ENCODE measurements at places on chromosomes 6 and 20.
A peak's percentile ranks its signal among the peaks of the same experiment; 100 is the strongest.

GRCh38 chr6:105174512-105174911 is 5.3 kb downstream of the POPDC3 start:
- DNase-seq: no peak

GRCh38 chr6:68473433-68474210 is 161.5 kb upstream of the ADGRB3 start:
- no peak for DNase-seq

GRCh38 chr6:403659-404655 is 12.4 kb downstream of the IRF4 start:
- DNase-seq: no peak

DNA sequence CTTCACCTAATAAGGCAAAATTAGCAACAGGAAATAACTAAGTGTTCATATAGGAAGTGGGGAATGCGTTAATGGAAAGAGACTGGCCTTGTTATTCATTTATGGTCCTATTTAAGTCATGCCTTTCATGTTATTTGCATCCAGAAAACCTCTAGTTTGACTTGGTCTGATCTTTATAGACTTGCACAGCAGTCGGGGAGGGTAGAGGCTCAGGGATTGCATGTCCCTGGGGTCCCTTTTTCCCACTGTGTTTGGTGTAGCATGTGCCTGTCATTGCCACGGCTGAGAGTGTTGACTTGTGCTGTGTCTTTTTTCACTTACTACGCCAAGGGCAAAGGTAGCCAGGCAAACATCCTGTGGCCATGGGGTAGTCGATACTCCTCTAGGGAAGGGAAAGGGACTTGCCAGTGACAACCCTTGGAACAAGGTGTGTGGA is 105.4 kb upstream of the RIN2 start:
- no peak for DNase-seq

DNA sequence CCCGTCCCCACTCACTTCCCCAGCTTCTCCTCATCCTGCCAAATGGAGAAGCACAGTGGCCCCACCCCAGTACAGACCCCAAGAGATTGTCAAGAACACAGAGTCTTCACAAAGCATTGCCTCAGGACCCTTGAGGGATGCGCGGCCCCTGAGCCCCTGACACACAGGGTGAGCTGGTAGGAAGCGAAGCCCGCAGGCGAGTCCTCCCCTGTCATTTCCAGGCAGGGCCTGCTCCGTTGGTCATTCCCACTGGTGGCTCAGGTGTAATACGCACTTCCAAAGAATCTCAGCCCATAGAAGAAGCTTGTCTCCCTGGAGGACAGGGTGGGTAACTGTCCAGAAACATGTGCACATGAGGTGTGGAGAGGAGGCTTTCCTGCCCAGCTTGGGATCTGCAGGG is 404.2 kb downstream of the THBS2 start:
- DNase-seq: no peak

- DNase-seq: no peak
Measured at GRCh38 chr6:21664314-21665109, 71.0 kb downstream of the SOX4 start.

GRCh38 chr6:143117108-143117507 is 56.4 kb downstream of the AIG1 start:
- DNase-seq: no peak

DNA sequence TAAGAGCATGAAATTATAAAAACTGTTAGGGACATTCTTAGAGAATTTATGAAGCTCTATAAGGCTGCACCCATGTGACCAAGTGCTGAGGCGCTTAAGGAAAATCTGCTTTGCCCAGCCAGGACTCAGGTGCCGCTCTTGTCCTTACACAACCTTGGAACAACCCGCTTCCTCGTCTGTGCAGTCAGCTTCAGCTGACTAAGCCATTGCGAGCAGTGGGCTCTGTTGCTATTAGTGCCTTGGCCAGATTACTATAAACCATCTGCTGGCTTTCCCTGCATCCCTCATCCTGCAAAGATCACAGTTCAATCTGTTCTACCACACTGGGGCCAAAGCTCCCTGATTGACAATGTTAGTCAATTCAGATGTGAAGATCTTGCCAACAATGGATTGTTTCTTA is 89.1 kb upstream of the E2F3 start:
- DNase-seq: no peak

DNA sequence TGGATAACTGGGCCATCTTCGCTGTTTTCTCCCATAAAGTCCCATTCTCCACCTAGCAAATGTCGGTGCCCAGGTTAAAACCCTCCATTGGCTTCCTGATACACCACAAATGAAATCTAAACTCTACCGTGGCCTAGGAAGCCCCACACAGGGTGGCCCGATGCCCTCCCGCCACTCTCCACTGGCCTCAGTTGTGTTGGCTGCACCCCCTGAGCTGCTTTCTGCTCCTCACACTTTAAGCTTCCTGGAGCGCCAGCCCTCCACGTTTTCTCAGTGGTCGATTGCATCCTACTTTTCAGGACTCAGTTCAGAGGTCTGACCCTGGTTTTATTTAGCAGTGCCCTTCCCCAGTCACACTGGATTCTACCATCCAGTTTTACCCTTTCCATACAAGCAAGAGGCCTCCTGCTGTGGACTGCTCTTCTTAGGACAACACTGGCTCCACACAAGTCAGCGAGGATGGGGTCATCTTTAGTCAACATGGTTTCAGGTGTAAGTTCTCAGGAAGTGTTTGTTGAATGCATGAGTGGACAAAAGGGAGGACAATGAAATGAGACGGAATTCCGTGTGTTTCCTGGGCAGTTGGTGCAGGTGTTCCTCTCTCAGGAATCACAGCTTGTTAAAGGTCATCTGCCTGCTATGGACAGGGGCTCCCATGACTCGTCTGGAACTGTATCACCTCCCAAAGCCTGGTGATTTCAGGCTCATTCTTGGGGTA is 124.1 kb downstream of the SULF2 start:
- no peak for DNase-seq

DNA sequence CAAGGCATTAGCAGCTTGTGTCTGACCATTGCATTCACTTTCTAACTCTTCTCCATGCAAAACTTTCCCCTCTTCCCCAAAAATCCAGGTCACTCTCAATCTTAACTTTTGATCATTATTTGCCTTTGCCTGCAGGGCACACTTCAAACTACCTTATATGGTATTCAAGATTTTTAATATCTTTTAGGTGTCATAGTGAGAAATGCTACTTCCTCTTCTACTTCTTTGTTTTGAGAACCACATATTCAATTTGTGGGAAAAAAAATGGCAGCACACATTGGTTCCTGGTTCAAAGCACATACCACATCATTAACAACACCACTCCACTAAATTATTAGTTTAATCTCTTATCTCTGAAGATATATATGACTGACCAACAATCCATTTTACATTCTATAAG is 1267.0 kb upstream of the CITED2 start:
- no peak for DNase-seq

DNA sequence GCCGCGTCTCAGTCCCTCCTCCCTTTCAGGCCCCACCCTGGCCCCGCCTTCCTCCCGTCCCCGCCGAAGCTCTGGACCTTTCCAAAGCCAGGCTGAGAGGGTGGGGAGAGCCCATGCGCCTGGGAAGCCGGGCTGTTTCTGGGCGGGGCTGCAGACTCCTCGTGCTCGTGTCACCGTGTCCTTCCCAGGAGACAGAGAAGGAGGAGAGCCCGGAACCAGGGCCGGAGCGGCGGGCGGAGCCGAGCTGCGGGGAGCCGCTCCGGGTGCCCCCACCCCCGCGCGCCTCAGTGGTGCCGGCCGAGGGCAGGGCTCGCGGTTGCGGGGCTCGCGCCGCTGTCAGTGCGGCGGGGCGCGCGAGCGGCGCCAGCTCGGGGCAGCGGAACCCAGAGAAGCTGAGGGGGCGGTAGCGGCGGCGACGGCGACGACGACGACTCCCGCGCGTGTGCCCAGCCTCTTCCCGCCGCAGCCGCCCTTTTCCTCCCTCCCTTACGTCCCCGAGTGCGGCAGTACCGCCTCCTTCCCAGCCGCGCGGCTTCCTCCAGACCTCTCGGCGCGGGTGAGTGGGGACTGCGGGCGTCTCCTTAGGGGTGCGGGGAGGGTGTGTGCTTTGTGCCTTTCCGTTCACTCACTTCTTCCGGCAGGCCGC is at the start of gene RALY:
RALY (plus strand) TSS at position 336 of the 646 bp plus-strand sequence. CDS start 78,164 bp downstream, outside the sequence.
- DNase-seq: peak; percentile 89

DNA sequence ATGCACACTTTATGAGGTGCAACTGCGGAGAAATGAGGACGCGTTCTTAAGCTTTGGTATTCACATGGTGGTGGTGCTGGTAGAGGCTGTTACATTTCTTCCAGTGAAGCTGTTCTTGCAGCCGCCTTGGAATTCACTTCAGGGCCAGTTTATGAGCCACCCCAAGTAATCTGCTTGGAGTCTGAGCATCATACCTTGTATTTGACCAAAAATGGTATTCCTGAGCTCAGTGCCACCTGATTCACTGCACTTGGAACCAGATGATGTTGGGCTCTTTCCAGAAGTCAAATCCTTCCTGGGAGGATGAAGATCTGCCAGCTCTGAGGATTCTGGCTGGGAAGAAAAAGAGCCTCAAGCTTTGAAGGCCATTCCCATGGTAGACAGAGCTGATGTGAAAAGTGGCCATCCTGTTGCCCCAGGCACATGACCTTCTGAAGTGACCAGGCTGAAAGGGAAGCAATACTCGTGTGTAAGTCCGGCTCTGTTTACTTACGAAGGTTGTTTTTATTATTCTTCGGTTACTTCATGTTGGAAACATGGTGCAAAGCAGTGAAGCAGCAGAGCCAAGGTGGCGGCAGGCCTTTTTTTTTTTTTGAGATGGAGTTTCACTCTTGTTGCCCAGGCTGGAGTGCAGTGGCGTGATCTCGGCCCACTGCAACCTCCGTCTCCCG is 7.7 kb downstream of the MANBAL start:
- no peak for DNase-seq

DNA sequence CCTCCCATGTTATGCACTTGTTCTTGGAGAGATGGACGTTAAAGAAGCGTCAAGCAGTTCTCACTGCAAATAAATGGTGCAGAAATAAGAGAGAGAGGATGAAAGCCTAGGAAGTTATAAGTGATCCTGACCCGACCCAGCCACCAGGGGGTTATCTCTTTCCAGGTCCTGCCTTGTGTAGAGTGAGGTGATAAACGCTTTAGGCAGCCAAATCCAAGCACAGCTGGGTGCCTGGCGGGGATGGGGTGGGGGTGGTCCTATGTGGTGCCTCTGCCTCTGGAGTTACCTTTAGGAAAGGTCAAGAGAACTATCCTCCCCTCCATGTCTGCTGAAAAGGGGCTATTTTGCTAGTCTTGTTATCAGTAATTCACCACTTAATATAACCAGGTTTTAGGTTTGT is 9.2 kb upstream of the TFAP2A start:
- no peak for DNase-seq

DNA sequence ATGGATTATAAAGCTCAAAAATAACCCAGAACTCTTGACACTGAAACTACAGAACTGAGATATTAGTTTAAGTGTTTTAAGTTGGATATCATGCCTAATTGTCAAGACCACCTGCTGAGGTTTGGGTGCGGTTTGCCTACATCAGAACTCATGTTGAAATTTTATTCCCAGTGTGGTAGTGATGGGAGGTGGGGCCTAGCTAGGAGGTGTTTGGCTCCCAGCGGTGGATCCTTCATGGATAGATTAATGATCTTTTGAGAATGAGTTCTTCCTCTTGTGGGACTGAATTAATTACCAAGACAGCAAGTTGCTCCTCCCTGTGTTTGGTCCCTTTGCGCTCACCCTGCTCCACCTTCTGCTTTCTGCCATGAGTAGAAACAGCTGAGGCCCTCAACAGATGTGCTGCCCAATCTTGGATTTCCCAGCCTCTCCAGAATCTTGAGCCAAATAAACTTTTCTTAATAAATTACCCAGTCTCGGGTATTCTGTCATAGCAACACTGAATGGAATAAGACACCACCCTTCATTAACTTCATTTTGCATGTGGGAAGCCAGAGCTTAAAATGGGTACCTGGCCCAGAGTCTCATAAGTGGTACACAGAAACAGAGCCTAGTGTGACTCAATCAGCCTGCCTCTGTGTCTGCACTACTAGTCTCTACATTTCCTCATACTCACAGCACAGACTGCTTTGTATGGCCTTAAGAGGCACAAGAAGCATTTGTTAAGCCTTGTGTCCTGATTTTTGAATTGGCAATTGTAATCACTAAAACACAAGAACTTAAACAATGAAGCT is 158.4 kb downstream of the IBTK start:
- DNase-seq: no peak

DNA sequence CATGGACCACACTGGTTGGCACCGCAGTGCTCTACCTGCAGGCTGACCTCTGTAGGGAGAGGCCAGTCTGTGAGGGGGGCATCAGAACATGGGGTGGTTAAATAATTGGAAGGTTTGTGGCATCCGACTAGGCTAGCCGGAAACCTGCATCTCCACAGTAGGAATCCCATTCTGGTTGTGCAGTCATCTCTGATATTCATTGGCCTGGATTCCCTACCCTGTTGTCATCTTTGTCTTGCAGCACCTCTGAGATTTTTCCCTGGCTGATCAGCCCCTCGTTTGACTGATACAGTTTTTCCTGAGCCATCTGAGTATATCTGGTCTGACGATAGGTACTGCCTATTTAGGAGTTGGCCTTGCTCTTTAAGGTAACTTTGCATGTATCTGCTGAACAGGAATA is 259.4 kb downstream of the TMEM242 start:
- no peak for DNase-seq

GRCh38 chr6:31586008-31586407 is at the start of gene LST1:
Gene LST1, plus strand, starts transcription at chr6:31586277. Its CDS starts 1,023 bp downstream, at chr6:31587300.
- DNase-seq: no peak

DNA sequence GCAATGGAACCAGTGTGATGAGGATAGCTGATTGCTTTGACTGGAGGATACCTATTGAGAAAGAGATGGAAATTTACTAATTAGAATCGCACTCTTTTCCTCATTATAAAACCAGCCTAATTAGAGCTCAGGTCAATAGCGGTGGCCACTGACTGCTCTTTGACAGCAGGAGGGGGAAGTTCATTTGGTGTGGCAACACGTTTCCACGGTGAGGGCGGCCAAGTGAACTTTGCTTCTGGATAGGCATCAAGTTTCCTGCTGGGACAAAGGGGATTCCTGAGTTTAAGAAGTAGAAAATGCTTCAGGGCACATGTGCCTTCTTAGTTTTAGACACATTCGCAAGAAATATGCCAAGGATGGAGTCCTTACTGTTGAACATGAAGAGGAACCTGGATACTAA is 145.3 kb upstream of the NRN1 start:
- DNase-seq: no peak

GRCh38 chr20:44856442-44856841 is 29.1 kb upstream of the YWHAB start:
- no peak for DNase-seq
